ENCODE measurements at places on chromosomes 2 and 18.

DNA sequence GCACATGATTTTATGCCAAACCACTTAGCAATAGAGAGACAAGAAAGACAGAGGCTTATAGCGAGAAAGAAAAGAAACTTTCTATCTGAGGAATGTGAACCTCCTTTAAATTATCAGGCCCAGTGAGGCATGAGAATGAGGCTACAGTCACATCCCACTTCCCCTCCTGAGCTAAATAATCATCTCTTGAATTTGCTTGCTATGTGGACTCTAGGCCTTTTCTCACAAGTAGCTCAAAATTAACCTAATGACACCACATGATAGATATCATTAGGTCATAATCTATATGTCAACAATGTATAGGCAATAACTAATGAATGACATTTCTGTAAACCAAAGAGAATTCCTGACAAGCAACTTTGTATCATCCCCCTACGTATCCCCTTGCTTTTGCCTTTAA, 301.5 kb upstream of the MGAT5 start:
- DNase-seq, result no peak

- DNase-seq, result no peak
Observed at GRCh38 chr2:63587814-63588384, 378 bp downstream of the WDPCP start.

DNA sequence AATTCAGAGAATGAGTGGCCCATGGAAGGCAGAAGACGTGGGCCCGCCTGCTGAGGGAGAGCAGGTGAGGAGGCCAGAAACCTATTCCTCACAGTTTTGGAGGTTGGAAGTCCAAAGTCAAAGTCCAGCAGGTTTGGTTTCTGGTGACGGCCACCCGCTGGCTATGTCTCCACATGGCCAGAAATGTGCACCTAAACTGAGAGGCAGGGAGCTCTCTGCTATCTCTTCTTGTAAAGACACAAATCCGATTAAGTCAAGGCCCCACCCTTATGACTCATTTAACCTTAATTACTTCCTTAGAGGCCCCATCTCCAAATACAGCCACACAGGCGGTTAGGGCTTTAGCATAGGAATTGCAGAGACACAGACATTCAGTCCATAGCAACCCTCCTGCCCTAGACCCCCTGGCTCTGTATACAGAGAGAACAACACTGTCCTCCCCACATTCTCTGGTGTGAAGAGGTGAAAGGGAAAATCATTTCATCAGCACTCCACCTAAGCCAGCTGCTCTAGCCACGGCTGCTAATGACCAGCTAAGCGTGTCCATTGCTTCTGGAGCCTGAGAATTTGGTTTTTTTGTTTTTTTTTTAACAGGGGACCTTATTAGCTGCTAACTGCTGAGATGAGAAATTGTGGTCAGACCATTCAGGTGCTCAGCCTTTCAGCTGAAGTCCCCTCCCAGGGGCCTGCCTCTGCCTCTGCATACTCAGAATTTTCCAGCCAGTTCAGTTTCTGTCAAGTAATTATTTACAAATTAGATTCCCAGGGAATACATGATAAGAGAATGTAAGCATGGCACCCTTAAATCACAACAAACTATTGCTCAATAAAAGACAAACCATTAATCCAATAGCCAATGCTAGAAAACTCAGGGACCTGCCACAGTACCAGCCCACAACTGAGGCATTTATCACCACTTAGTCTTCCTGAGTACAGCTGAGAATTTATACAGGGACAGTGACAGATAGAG, 368.7 kb upstream of the ID2 start:
- DNase-seq, result no peak

GRCh38 chr2:134745023-134745422, 26.2 kb upstream of the TMEM163 start:
- no peak for DNase-seq

GRCh38 chr18:73597832-73598615, 549.6 kb downstream of the FBXO15 start:
- no peak for DNase-seq

- no peak for DNase-seq
Observed at GRCh38 chr2:219358170-219359075, 25.9 kb upstream of the RESP18 start.

GRCh38 chr18:27558388-27559155, 373.5 kb upstream of the CHST9 start:
- DNase-seq, result no peak

GRCh38 chr2:96505231-96505889, at the start of gene NEURL3:
TSS of gene NEURL3 (minus strand) at chr2:96505357. CDS start at chr2:96505286, 71 bp downstream.
- no peak for DNase-seq

DNA sequence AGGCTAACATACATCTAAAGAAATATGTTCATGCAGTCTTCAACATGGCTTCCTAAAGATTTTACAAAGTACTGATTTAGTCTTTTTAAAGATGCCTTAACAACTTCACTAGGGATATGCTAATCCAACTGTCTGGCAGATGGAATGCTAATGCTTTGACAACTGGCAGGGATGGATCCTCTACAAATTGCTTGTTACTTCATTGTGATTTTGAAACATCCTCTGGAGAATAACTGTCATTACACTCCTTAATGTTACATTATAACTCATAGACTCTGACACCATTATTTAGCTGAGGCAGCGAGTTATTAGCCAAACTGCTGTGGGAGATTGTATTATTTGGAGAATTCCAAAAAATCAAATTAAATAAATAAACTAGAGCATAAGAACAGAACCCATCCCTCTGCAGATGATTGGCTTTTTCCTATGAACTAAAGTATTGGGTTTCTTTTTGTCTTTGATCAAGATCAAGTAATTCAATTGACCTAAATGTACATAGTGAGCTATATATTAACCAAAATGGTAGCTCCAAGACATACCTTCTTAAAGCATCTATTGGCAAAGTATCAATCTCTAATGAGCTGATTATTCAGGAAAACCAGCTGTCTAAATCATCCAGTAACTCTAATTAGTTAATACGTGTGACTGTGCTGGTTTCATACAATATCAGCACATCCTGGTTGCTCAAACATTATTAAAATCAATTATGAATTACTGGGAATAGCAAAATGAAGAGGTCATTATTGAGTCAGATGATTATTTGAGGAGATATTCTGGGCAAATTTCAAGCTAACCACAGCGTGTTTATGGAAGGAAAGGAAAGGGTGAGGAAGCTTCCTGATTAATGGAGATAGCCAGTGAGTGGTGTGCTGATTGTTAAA, 321.3 kb upstream of the TFPI start:
- no peak for DNase-seq

DNA sequence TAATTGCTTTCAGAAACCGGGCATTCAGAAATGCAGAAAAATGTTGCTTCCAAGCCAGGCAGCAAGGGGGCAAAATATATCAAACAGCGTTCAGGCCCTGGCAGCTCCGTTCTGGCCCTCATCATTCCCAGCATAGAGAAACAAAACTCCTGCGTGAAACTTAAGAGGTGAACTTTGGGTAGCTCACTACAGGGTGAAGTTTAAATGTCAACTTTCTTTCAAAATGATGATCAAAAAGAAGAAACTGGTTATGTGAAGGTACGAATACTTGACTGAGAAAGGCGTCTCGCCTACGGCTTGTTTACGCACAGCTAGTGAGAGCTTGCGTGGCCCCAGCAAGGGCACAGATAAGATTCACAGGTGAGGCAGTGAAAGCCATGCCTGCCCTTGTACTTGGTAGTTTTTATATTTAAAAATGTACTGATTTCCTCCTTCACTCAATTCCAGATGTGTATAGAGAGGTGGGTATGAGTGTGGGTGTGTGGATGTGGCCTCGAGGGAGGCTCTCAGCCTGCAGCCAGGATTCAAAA, 127.5 kb downstream of the NFATC1 start:
- no peak for DNase-seq

GRCh38 chr2:128310761-128311160, 7.9 kb downstream of the HS6ST1 start:
- DNase-seq, result no peak

DNA sequence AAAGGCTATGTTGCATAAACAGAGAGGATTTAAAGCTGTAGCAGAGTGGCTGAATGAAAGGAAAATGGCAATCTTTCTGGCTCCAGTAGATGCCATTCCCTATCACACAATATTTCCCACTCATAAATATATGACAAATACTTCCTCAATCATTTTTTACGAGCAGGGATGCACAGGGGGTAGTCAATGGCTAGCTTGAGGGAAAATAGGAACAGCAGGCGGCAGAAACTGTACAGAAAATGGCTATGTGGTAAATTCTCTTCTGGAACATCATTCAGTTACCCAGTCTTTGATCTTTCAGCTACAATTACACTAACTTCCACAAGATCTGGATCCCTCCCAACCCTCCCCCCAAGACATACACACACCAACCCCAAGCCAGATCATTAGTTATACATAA, 127.2 kb downstream of the OLA1 start:
- no peak for DNase-seq

DNA sequence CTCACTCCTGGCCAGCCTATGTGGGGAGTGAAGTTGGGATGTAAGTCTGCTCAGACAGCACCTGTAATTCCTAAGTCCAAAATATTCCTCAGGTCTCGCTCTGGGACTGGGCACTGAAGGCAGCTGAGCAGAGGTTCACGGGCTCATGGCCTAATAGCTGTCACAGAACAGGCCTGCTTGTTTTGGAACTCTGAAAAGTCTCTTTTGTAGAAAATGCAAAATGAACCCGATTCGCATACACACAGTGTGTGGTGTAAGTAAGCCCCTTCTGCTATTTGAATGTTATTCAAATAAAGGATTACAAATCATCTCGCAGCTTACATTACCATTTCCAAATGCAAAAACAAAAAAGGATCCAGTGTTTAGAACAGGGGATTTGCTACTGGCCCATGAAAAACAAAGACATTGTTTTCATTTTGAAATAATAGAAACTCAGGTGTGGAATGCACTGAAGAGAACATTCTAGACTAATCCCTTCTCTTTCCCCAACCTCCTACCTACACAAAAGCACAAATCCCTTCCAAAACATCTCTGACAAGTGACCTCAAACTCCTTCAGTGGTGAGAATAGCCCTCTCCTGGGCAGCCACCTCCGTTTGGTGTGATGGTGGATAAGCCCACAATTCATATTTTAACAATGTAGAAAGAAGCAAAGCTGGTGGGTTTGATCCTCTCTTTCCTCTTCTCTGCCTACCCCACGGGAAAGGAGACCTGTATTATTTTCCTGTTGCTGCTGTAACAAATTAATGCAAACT, 118.3 kb upstream of the NCK2 start:
- no peak for DNase-seq

DNA sequence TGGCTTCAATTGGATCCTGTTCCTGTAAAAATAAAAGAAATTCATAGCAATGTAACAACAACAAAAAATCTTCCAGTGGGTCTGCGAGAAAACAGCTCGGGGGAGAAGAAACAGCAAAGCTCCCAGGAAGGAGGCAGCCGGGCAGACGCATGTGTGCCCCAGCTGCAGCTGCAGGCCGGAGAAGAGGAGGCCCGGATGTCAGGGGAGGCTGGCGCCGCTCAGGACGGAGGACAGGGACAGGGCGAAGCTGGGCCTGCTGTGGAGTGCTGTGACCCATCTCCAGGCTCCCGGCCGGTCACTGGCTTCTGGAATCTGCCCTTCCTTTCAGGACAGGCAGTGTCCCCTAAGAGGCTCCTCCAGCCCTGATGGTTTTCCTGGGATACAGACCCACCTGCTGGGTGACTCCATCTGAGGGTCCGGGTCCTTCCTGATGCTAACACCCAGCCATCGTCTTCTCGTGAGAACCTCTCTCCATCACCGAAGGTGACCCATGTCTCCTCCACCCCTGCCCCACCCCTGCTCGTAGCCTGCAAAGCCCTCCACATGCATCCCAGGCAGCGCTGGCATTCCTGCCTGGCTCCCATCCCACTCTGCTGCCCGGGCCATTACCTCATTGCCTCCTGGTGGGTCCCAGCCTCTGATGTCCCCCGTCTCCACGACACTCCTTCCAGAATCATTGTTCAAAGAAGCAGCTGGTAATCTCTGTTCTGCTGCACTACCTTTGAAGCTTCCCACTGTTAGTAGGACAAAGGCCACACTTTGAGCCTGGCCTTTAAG, 145.4 kb upstream of the TWIST2 start:
- DNase-seq, result no peak

- DNase-seq, result no peak
Observed at GRCh38 chr2:241893265-241893664, 23.7 kb downstream of the RTP5 start.

DNA sequence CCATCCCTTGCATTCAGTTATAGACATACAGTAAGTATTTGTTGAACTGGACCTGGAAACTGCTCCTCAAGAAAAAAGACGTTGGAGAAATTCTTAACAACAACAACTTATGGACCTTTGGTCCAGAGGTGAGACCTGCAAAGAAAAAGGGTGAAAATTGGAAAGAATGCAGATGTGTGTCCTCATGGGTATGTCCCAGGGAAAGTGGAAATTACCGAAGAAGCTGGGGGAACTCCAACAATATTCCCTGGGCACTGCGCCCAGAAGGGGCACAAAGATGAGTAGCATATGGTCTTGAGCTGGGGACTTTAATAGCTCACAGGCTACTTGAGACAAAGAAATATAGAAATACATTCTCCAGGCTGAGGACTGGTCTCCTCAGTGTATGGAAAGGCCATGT, 35.5 kb upstream of the YWHAQ start:
- no peak for DNase-seq

GRCh38 chr18:35335866-35336265, 8.4 kb downstream of the ZNF24 start:
- DNase-seq, result no peak

DNA sequence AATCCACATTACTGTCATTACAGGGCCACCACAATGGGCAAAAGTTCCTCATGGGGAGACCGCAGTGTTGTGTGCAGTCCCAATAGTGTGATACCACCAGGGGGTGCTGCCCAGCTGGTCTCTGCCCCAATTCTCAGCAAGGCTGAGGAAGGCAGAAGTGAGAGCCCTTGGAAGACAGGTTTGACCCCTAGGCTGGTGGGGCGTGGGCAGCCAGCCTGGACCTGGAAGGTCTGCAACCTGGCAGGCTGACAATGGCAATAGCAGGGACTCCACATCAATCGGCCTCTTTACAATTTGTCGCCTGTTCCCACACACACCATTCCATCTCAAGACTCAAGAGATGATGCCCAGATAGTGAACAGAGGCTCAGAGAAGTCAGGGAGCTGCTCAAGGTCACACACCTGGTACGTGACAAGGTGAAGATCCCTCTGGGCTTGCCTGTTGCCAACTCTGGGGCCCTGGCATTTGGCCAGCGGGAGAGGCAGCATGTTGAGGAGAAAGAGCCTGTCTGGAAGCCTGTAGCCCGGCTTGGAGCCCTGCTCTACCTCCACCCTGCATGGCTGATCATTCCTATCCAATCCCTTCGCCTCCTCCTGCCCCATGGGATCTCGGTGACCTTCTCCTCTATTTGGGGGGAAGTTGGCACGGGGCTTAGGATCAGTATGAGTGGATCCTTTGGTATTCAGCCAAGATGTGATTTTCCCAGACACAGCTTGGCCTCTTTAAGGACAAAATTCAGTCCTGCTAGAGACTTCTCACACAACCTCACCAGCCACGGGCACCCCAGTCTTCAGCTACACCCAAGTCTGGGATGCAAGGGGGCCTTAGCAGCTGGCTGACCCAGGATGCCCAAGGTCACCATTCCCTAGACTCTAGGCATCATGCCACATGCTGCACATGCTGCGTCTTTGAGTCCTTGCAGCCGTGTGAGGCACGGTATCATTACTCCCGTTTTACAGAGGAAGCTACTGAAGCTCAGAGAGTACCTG, 2.9 kb upstream of the ATOH8 start:
- peak; percentile 81 for DNase-seq

Measured in pons (tissue), 1 donor.